ENCODE measurements at places on chromosomes 1 and 21. TPM values are rescaled to one million over a fixed set of nuclear protein-coding genes. Genes with fewer than 3 reads are reported as not detected.

Gene ESRRG
- not detected for total RNA-seq

Gene DLGAP3
- total RNA-seq: not detected

Gene FALEC
- not detected for total RNA-seq

Gene MEX3A
- total RNA-seq: 1.3 TPM

Gene NOS1AP
- total RNA-seq: 5.0 TPM

Gene HOOK1
- total RNA-seq: not detected
